ENCODE measurements at places on chromosomes 1 and 21. TPM values are rescaled to one million over a fixed set of nuclear protein-coding genes. Genes with fewer than 3 reads are reported as not detected.

JTB gene
- 186 TPM for total RNA-seq

C4BPA gene
- not detected for total RNA-seq

MAP3K7CL gene
- total RNA-seq = 1.9 TPM

ADAMTS5 gene
- 16.8 TPM for total RNA-seq

COL9A2 gene
- total RNA-seq = 1.6 TPM

EDN2 gene
- 0.50 TPM for total RNA-seq

TMOD4 gene
- 2.2 TPM for total RNA-seq

- ATAC-seq = no peak
Measured at GRCh38 chr1:183411091-183411490, 7.1 kb downstream of the NMNAT2 start.

DNA sequence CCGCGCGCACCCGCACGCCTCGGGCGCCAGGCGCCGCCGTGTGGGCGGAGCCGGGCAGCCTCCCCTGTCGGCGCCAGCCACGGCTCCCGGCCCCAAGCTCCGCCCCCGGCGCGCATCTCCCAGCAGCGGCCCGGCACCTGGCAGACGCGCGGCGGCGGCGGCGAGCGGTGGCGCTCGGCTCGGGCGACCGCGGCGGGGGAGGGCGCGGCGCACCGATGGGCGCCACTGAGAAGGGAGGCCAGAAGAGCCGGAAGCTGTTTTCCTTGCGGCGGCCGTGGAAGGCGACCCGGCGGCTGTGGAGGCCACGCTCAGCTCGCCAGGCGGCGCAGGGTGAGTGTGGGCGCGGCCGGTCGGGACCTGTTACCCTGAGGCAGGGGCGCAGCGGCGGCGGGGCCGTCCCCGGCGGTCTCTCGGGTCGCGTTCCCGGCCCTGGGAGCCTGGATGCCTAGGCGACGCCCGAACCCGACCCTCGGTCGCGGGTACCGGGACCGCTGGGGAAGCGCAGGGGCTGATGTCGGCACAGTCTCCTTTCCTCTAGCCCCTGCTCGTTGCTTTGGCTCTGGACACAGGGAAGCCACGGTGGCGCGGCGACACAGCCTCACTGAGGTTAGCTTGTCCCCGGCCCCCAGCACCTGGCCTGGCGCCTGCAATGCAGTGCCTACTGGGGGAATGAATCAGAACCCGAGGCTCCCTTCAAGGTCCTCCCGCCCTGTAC lies 54.9 kb upstream of the DNAJC6 start:
- peak; percentile 96 for ATAC-seq

DNA sequence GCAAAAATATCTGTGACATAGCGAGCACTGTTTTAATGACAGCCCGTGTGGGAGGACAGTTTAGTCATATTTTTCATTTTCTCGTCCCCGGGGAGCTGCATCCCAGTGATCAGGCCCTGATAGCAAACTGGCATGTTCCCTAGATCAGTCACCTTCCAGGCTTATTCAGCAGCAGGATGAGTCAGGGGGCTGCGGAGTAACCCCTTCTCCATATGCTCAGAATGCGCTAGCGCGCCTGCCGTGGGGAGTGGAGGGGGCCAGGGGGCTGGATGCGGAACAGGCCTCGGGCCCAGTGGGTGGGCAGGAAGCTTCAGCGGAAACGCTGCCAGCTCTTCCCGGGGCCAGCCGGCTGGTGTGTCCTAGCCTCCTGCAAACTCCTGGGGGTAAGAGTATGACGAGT lies 94.0 kb downstream of the KCND3 start:
- ATAC-seq = no peak

- ATAC-seq = no peak
Measured at GRCh38 chr1:87296206-87296605, 32.5 kb upstream of the LMO4 start.

DNA sequence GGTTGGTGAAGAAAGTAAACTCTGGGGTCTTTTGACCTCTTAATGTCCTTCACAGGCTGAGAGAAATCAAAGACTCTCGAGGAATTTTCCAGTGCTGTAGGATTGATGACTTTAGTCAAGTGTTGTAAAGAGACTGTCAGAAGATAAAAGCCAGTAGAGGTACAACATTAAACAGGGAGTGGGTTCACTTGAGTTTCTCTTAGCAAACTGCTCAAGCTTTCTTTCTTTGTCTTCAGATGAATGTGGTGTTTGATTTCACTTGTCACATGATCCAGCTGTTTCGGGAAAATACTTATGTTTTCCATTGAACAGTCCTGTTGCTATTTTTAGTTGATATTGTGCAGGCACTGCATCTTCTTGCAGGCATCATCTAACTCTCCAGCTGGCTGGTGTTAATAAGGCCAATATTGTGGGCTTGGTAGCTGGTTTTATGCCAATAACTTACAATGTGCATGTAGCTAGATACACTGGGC lies 45.6 kb downstream of the XCL2 start:
- peak; percentile 76 for ATAC-seq

- no peak for ATAC-seq
Measured at GRCh38 chr1:197911111-197911856, 5.9 kb upstream of the LHX9 start.

- ATAC-seq = no peak
Measured at GRCh38 chr1:38918568-38918967, 23.1 kb downstream of the RHBDL2 start.

GRCh38 chr1:45393718-45394302 lies 53.6 kb upstream of the MUTYH start:
- ATAC-seq = no peak

DNA sequence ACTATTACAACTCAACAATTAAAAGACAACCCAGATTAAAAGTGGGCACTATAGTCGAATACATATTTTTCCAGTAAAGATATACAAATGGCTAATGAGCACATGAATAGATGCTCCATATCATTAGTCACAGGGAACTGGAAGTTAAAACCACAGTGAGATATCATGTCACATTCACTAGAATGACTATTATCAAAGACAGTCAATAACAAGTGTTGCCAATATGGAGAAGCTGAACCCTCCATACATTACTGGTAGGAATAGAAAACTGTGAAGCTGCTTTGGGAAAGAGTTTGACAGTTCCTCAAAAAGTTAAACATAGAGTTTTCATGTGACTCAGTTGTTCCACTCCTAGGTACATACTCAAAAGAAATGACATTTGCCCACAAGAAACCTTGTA lies 30.6 kb upstream of the MRPS6 start:
- ATAC-seq = no peak

DNA sequence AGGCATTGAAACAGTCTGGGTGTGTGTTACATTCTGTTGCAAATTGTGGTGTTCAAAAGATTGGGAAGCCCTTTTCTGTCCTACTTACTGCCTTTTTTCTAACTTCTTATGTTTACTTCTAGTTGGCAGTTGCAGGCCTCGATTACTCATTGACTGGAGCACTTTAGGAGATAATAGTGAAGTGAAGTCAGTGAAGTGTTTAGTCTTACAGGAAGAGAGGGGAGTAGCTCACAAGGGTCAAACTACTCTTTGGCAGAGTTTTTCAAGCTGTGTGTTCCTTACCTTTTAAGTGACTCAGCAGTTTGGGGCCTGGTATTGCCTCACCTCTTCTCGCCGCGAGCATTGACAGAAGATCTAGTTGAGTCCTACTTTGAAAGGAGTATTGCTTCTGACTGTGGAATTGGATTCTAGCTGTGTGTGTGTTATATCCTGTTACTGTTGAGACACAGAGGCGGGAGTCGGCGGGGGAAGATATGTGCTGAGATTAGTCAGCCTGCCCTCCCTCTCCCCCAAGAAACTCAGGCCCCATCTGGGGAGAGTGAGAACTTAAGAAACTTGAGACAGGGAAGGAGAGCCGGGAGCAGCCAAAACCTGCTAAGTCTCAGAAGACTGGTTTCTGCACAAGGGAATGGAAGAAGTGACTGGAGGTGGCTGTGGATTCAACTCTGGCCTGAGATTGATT lies 19.3 kb downstream of the AHCYL1 start:
- ATAC-seq = peak; percentile 93

- ATAC-seq = no peak
Measured at GRCh38 chr1:234881893-234882771, 246.5 kb downstream of the TOMM20 start.

DNA sequence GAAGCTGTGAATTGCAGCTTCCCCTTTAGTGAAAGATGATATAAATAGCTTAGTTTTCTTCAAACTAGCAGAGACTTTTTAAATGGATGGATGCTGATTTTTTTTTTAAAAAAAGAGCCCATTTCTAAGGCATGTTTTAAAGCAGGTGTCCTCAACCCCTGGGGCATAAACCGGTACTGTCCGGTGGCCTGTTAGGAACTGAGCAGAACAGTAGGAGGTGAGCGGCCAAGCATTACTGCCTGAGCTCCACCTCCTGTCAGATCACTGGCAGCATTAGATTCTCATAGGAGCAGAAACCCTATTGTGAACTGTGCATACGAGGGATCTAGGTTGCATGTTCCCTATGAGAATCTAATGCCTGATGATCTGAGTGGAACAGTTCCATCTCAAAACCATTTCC lies 31.2 kb downstream of the CR1L start:
- ATAC-seq = no peak

GRCh38 chr1:192660613-192661012 lies 24.7 kb downstream of the RGS13 start:
- ATAC-seq = no peak

- peak; percentile 27 for ATAC-seq
Measured at GRCh38 chr1:10033359-10033845, 644 bp downstream of the UBE4B start.

GRCh38 chr1:100552031-100552430 lies 14.1 kb downstream of the GPR88 start:
- no peak for ATAC-seq

DNA sequence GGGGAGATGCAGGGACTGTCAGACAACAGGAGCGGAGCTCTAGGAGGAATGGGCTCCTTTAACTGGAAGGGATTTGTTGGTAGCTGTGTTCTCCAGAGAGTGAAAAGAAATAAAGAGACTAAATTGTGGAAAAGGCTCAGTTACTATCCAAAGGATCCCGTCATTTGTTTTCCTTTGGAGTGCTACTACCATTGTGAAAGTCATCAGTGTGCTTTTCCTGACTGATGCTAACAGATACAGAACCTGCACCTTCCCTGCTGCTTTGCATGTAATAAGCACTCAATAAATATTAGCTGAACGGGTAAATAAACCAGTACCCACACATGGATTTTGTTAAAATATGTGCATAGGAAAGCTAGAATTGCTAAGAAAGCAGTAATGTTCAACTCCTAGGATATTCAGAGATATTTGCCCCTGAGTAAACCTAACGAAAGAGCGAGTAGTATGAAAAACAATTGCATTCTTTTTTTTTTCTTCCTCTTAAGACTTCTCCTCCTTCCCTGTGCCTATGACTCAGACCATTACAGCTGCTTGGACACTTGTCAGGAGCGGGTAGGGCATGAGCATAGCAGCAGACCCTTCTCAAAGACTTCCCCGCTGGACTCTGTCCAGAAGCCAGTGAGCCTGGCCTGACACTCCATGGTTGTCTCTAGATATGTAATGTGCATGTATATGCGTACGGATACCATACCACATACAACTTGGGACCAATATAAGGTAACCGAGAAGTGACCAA lies 41.7 kb downstream of the PTGFRN start:
- ATAC-seq = peak; percentile 64

GRCh38 chr1:17624611-17625233 lies 85.2 kb downstream of the ARHGEF10L start:
- peak; percentile 77 for ATAC-seq

DNA sequence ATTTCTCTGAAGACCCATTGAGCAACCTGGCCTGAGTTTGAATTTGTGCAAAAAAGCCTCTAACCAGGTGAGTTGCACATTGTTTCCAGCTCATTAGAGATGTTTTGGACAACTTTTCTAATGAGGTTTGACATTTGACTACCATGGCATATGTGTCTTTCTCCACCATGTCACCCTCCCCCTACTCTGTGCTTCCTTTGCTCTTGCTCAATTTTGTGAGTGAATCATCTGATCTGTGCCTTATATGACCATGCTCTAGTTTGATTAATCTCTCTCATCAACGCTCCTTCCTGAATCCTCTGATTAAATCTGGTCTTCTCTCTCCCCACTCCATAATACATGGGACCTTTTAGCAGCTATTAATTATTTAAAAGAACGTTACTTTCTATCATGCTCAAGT lies 144.8 kb upstream of the SAMSN1 start:
- no peak for ATAC-seq

- ATAC-seq = no peak
Measured at GRCh38 chr1:54280651-54281050, 80.7 kb downstream of the MRPL37 start.

DNA sequence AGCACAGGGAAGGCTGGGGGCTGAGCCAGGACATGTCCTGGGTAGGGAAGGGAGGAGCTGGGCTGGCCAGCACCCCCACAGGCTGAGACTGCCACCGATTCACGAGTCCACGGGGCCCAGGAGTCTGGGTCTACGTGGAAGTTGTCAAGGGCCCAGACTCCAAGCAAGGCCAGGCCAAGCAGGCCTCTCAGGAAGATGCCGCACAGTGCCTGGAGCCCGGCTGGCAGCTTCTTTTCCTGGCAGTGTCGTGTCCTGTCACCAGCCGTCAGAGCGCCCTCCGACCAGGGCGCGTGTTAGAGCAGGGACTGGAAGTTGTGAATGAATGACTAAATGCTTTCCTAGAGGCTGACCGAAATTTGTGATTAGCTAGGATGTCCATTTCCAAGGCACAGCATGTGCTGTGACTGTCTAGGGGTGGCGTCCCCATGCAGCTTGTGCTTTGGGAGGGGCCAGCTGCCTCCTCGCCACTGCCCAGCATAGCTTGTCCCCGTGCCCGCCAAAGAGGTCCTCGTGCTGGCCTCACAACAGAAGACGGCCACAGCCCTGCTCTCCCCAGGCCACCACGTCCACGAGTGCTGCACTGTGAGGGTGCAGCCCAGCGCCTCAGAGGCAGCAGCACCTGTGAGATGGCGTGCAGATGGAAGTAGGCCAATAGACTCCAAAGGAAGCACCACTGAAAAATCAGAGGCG lies 147.4 kb upstream of the COL6A1 start:
- ATAC-seq = no peak

GRCh38 chr1:24323281-24323680 lies 4.1 kb downstream of the GRHL3 start:
- ATAC-seq = no peak

DNA sequence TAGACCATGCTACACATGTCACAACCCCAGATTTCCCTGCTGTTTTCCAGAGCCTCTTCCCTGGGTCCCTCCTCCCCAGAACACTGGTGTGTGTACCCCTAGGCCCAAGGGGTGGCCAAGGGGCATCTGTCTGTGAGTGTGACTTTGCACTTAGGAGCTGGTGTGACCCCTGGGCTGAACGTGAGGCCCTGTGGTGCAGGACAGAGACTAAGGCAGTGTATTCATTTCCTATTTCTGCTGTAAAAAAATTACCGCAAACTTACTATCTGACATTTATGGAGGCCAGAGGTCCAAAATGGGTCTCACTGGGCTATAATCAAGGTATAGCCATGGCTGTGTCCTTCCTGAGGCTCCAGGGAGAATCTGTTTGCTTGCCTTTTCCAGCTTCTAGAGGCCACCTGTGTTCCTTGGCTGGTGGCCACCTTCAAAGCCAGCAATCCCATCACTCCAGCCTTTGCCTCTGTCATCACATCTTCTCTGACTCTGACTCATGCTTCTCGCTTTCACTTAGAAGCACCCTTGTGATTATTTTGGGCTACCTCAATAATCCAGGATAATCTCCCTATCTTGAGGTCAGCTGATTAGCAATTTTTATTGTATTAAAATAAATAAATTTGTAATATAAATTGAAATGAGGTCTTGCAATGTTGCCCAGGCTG lies 24.0 kb upstream of the ELOA start:
- ATAC-seq = peak; percentile 43
